Cardiac septum (tissue), 1 donor: ENCODE measurements at places on chromosomes 5 and 9. TPM values are rescaled to one million over a fixed set of nuclear protein-coding genes. Genes with fewer than 3 reads are reported as not detected.

DNA sequence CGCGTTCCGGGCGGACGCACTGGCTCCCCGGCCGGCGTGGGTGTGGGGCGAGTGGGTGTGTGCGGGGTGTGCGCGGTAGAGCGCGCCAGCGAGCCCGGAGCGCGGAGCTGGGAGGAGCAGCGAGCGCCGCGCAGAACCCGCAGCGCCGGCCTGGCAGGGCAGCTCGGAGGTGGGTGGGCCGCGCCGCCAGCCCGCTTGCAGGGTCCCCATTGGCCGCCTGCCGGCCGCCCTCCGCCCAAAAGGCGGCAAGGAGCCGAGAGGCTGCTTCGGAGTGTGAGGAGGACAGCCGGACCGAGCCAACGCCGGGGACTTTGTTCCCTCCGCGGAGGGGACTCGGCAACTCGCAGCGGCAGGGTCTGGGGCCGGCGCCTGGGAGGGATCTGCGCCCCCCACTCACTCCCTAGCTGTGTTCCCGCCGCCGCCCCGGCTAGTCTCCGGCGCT is at the start of gene DAPK1:
Gene DAPK1, plus strand, starts transcription at position 264 of the 442 bp plus-strand sequence. CDS start 1,211 bp downstream, outside the sequence.
- DNase-seq = peak; percentile 80

DNA sequence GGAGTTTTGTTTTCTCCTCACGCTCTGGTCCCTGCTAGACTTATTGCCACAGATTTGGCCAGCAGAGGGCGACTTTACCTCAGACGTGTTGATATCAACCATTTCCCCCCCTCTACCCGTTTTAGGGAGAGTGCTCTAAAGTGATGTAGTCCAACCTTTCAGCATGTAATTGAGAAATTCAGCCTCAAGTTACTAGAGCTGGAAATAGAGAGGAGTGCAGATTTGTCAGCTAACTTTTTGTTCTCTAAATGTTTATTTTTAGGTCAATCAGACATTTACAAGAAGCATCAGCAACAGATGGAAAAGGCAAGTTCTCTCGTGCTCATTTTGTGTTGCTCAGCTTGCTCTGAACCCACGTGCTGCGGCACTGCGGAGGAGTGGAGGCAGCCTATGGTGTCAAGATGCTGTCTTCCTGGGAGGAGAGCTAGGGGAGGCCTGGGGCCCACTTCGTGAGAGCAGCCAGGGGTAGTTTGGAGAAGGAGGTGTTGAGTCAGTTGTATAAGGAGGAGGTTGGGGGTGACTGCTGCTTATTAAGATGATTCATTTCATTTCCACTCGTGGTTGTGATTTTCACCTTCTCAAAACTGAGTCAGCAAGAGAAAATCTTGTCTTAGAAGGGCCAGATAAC is 53.6 kb downstream of the GPR107 start:
- peak; percentile 83 for DNase-seq

GRCh38 chr5:78008356-78008967 is 232.3 kb upstream of the TBCA start:
- DNase-seq = no peak

- DNase-seq = no peak
These were observed 185.2 kb downstream of the CCDC171 start for GRCh38 chr9:15738011-15738410.

GRCh38 chr5:138654281-138654867 is 79.2 kb upstream of the HSPA9 start:
- DNase-seq = no peak

DNA sequence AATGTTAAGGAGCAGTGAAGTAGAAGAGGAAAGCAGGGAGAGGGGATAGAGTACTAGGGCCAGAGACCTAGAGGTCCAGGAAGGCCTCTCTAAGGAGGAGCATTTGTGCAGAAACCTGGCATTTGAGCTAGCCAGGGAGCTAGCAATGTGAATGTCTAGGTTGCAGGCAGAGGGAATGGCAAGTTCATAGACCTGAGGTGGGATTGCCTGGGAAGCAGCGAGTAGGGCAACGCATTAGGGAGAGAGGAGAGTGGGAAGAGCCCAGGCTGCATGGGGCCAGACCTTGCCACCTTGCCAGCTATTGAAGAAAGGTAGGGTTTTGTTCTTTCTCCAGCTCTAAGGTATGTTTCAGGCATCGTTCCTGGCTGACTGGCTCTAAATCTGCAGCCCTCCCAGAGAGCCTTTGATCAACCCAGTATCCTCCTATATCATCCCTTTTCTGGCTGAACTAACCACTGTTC is 54.0 kb downstream of the SLC22A5 start:
- no peak for DNase-seq

DNA sequence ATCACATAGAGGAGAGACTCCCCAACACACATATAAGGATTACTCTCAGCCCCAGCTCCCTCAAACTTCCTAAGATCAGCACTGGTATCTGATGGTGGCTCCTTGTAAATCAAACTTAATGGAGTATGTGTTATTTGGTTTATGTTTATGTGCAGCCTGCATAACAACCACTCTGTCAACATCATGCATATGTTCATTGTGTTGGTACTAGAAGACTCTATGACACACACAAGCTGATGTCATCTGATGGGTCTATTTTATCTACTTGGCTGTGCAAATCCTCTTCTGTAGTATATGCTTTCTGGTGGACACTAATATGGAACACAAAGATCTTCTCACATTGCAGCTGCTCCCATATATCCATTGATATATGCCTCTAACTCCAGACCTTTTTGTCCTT is 134.0 kb upstream of the FAM174A start:
- DNase-seq = no peak

- DNase-seq = no peak
These were observed 404.8 kb downstream of the MAT2B start for GRCh38 chr5:163910226-163910625.

GRCh38 chr5:76579166-76579937 is 43.9 kb downstream of the F2RL2 start:
- DNase-seq = no peak

- no peak for DNase-seq
These were observed 214.6 kb downstream of the PDZD2 start for GRCh38 chr5:31853398-31854135.

GRCh38 chr5:67267512-67268216 is 71.1 kb upstream of the CD180 start:
- peak; percentile 75 for DNase-seq

- no peak for DNase-seq
These were observed 196.5 kb upstream of the CDH9 start for GRCh38 chr5:27234916-27235315.

- DNase-seq = no peak
These were observed 20.6 kb downstream of the EDIL3 start for GRCh38 chr5:84364043-84364442.

- DNase-seq = no peak
These were observed 297.3 kb downstream of the MLLT3 start for GRCh38 chr9:20325008-20325407.

- no peak for DNase-seq
These were observed 39.4 kb downstream of the LURAP1L start for GRCh38 chr9:12813960-12814876.

DNA sequence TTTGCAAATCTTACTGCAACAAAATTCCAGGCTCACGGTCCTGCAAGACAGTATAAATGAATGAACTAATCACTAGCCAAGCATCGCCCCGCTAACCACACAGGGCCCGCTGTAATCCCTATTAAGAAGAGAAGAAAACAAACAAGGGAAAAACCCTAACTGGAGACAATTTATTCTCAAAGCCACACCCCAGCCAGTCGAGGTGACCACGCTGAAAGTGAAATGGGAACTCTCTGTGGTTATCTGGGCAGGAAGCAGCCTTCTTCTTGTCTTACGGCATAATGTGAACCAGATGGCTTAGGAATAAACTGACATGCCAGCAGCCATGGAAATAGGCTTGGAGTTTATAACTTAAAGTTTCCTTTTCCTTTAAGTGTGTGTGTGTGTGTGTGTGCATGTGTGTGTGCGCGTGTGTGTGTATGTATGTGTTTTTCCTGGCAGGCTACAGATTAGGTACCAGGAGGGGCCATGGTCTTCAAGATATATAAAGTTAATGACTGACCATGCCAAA is 120.2 kb downstream of the SEMA6A start:
- DNase-seq = no peak

- no peak for DNase-seq
These were observed 43.6 kb upstream of the C5orf46 start for GRCh38 chr5:147949711-147950573.

The PCDH12 gene
- 4.9 TPM for total RNA-seq

The ELOVL7 gene
- 0.97 TPM for total RNA-seq

The COL27A1 gene
- total RNA-seq = 12.8 TPM

The ECPAS gene
- 81.5 TPM for total RNA-seq

The BRD3 gene
- 27.5 TPM for total RNA-seq

The CCDC171 gene
- 2.5 TPM for total RNA-seq

The KCNIP1 gene
- total RNA-seq = 0.57 TPM

The ARHGEF37 gene
- 15.8 TPM for total RNA-seq

The NR3C1 gene
- total RNA-seq = 68.5 TPM

The SEMA5A gene
- total RNA-seq = 75.8 TPM

The CARTPT gene
- not detected for total RNA-seq
